ENCODE measurements at places on chromosomes 4 and X.

DNA sequence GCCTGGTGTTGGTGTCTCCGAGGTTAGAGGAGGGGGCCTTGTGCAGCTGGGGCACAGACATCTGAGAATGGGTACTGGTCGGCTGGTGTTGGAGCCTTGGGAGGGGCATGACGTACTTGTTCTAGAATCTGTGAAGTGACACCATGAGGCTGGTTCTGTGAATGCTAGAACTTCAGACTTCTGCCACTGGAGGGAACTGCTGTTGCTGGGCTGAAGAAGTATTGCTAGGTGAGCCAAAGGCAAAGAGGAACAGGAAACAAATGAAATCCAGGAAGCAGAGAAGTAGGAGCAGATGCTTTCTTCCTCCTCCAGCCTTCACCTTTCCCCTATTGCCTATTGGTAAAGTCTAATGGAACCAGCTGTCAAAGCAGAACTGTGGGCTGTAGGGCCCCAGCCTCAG lies 120.9 kb upstream of the DDIT4L start:
- no peak for DNase-seq

DNA sequence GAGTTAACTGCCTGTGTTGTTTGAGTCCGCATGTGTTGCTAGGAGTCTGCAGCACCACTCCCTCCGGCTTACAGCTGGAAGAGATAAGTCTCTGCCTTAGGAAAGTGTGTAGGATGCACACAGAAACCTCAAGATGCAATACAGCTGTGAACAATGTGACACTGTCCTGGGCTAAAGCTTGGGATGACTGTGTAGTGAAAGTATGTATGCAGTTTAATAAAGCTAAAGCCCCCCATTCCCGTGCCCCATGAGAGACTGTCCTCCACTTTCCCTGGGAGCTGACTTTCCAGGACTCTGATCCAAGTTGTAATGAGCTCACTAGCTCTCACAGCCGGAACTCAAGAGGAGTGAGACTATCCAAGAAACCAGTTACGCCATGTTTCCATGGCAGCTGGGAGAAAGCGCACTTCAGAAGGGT lies 156.6 kb upstream of the FTHL17 start:
- no peak for DNase-seq

DNA sequence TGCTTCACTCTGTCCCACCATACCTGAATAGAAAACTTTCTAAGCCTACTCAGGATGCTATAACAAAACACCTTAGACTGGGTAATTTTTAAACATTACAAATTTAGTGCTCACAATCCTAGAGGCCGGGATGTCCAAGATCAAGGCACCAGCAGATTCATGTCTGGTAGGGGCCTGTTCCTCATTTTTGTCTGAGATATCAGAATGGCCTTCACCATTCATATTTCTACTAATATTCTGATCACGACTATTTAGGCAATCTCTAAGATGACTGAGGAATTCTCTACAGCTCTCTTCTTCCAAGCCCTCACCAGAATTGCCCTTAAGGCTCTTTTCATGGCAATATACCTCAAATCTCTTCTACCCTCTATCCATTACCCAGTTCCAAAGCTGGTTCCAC lies 77.4 kb upstream of the NRK start:
- no peak for DNase-seq

DNA sequence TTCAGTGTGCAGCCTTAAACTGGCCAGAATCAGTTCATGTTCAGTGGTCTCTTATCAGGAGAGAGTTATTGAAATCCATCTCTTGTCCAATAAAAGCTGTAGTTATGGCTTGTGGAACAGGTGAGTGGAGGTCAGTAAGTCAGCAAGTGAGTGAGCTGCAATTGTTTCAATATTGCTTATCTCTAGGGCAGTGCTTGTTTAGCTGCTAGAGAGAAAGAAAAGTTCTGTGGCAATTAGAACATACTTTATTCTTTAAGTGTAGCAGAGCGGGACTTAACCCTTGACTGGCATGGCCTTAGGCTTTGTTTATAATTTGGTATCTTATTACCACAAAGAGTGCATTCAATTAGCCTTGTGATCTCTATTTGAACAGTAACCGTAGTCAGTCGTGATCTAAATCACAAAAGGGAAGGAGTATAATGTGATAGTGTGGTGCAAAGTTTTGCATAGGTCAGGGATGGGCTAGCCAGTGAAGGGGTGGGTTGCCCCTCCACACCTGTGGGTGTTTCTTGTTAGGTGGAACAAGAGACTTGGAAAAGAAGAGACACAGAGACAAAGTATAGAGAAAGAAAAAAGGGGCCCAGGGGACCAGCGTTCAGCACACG lies 6.9 kb upstream of the ETDC start:
- DNase-seq, result no peak

GRCh38 chrX:78746496-78746895 lies 1.0 kb upstream of the LPAR4 start:
- no peak for DNase-seq

- DNase-seq, result no peak
These were observed 33.5 kb downstream of the TRMT44 start for GRCh38 chr4:8473920-8474590.

- no peak for DNase-seq
These were observed 576.4 kb upstream of the SLIT2 start for GRCh38 chr4:19675172-19675811.

- no peak for DNase-seq
These were observed 556 bp upstream of the SMARCA5 start for GRCh38 chr4:143512978-143513313.

DNA sequence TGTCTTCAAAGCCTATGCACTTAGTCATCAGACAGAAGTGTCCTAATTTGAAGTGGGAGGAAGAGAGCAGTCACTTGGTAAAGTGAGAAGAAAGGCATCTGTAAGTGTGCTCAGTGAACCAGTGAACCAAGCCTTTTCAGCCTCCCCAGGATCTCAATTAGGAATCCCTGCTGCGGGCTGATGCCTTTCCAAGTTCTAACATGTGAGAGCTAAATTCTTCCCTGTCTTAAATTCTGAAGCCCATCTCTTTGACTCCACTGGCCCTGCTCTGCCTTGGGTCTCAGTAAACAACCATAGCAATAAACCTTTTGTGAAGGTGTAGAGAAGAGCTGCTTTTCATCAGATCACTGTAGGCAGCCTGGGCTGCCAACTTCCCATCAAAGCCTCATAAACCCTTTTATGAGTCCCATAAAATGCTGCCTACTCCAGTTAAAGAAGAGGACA lies 701.2 kb upstream of the LCORL start:
- DNase-seq, result no peak

- DNase-seq, result no peak
These were observed 681.9 kb upstream of the HS3ST1 start for GRCh38 chr4:12110627-12111026.

- no peak for DNase-seq
These were observed 673 bp downstream of the PARM1 start for GRCh38 chr4:74933562-74934015.

DNA sequence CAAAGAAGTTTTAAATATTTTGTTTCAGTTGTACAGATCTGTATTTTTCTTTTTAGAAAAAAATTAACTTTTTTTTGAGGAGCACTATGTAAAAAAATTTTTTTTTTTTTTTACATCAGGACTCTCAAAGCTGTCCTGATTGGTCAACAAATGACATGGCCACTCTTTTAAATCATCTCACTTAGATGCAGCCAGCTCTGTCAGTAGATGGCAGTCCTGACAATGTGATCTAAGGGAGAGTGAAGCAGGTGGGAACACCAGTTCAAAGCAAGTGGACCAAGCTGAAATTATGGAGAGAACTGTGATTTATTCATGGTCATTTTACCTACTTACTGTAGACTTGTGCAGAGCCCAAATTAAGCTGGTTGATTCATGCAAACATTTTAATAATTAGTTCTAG lies 174.7 kb upstream of the GPRIN3 start:
- no peak for DNase-seq

DNA sequence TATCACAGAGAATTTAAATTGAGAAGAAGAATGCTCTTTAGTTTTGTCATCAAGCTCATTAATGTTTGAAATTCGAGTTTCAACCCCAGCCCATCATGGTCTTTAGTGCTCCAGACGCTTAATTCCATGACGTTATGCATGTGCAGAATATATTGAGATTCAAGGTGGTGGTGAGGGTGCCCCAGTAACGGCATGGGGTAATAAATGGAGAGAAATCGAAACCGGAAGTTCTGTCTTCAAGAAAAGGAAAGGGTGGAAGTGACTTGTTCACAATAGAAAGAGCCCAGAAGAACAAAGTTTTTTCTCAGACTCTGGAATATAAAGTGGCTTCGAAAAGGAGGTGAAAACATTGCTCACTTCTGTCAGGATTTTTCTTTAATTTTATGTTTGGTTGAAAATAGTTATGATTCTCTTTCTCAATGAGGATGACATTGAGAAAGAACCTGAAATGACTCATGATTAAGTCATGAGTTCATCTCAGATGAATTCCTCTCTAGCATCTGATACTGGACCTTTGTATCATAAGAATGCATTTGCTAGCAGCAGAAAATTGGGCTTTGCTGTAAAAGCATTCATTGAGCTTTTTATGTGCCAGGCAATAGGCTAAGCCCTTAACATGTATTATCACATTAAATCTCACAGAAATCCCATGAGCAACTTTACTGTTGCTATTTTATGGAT lies 779 bp upstream of the DDX60L start:
- DNase-seq, result no peak

GRCh38 chr4:185508181-185508580 lies 27.1 kb downstream of the PDLIM3 start:
- DNase-seq, result no peak
